ENCODE measurements at places on chromosomes 3 and 15.

- DNase-seq, result no peak
These were observed 16.5 kb upstream of the FAM3D start for GRCh38 chr3:58683001-58683458.

DNA sequence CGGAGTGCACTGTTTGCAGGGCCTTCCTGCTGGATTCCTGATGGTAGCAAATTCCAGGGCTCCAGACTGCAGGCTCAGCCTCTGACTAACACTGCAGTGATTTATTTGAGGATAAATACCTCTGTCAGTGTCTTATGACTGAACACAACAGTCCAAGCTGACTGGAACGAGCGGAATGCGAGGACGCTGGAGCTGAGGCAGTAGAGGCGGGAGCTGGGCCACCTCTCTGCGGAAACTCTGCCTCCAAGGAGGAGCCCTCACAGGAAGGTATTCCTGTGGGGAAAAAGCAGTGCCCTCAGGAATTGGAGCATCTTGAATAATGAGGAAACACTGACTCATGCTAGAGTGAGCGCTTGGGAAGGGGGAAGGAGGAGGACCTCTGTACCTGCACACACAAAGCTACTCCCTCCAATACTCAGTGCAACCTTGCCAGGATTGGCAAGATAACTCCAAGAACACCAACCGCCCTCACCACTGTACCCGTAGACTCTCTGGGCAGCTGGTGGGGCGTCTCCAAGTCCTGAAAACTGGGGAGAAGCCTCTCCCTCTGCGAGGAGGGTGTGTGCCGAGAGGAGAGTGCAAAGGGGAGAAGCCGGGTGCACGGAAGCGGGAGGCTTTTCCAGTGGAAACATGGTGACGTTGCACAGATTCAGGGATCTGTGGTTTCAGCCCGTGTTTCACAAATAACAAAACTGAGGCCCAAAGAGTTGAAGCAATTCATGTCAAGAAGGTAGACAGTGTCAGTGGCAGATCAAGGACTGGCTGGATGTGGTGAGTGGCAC lies 43.0 kb downstream of the VGLL4 start:
- peak; percentile 96 for DNase-seq

GRCh38 chr3:115843206-115843605 lies 219.9 kb downstream of the GAP43 start:
- DNase-seq, result no peak

DNA sequence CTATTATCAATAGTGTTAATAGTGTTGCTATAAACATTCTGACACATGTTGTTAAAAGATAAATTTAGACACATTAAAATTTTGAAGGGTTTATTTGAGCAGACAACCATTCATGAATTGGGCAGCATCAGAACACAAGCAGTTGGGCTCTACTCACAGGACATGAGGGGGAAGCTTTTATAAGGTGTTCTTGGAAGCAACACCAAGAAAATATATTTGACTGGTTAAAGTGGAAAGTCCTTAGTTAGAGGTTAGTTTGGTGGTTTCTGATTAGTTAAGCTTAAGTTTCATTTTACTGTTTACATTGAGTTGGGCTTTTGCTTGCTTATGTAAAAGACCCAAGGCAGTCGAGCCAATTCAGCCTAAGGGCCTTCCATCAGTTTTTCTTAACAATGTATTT lies 220.7 kb downstream of the CD47 start:
- DNase-seq, result no peak

GRCh38 chr3:54047568-54047967 lies 74.8 kb upstream of the CACNA2D3 start:
- DNase-seq, result no peak

DNA sequence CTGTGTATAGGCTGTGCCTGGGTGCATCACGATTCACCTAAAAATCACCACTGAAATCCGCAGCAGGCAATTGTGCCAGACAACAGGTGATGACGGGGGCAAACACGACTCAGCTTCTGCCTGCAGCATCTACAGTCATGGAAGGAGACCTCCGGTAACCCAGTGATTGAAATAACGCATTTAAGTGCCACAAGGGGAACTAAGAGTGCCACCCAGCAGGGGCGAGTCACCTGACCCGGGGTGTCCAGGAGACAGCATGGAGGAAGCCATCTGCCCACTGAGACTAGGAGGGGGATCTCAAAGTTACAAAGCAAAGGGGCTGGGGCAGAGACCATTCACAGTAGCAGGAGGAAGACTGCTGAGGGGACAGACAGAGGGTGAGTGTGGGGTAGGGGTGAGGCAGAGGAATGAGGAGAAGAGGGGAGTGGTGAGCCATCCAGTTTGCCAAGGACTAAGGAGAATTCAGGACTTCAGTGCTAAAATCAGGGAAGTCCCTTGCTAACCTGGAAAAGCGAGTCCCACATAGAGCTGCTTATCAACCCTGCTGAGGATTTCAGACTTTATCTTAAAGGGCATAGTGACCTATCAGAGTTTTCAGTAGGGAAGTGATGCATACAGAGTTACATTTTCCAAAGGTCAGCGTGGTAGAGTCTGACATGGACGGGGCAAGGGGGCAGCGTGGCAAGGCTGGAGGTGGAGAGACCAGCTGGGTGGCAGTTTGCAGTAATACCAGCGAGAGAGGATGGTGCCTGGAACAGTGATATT lies 256.7 kb upstream of the HES1 start:
- no peak for DNase-seq

- DNase-seq, result no peak
These were observed 152.5 kb downstream of the FOXP1 start for GRCh38 chr3:71430941-71431552.

DNA sequence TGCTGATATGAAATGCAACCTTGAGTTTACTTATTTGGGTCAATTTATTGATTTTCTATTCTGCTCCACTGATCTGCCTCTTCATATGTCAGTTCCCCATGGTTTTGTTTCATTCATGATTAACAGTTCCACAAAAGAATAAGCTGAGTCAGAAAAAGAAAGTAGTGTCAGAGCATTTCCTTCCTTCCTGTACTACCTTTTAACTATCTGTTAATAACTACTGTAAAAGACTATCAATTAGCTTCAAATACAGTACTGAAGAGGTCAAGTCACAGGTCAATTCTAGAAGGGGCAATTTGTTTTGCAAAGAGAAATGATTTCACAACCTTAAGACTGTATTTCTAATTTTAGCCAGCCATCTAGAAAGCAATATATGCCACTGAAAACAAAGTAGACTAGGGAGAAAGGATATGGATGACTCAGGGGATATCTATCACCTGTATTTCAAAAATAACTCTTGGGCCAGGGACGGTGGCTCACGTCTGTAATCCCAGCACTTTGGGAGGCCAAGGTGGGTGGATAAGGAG lies 129.5 kb downstream of the TFDP2 start:
- DNase-seq, result no peak

GRCh38 chr15:70322051-70322668 lies 224.4 kb upstream of the TLE3 start:
- no peak for DNase-seq

- DNase-seq, result no peak
These were observed 2.1 kb upstream of the GTF2A2 start for GRCh38 chr15:59659366-59659765.

GRCh38 chr3:170038434-170039110 lies 777 bp downstream of the GPR160 start:
- DNase-seq, result no peak

GRCh38 chr3:160686955-160687535 lies 10.1 kb downstream of the ARL14 start:
- no peak for DNase-seq

- DNase-seq, result no peak
These were observed 130.8 kb downstream of the CHCHD6 start for GRCh38 chr3:126834596-126835471.

DNA sequence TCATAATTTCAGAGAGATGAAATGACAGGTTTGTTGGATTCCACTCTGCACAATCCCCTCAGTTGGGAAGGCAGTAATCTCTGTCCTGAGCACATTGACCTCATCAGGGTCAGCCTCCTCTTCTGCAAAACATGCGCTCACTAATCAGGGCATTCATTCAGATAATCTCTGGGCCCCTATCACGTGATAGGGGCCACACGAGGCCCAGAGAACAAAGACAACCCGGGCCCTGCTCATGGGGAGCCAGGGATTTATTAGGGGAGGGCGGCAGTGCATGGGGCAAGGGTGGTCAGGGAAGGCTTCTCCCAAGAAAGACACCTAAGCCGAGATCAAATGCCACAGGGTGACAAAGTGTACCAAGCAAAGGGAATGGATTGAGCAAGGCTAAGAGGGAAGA lies 1.1 kb downstream of the TCTA start:
- DNase-seq, result no peak

DNA sequence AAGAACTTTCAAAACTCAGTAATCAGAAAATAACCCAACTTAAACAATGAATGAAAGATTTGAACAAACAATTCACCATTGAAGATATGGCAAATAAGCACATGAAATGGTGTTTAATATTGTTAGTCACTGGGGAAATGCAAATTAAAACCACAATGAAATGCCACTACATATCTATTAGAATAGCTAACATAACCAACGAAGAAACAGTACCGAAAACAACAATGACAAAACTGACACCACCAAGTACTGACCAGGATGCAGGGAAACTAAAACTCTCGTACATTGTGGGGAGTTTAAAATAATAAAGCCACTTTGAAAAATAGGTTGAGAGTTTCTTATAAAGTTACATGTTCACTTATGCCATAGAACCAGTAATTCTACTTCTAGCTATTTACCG lies 69.1 kb downstream of the KBTBD8 start:
- no peak for DNase-seq

- DNase-seq, result no peak
These were observed 26.7 kb upstream of the CCDC50 start for GRCh38 chr3:191302451-191302850.

DNA sequence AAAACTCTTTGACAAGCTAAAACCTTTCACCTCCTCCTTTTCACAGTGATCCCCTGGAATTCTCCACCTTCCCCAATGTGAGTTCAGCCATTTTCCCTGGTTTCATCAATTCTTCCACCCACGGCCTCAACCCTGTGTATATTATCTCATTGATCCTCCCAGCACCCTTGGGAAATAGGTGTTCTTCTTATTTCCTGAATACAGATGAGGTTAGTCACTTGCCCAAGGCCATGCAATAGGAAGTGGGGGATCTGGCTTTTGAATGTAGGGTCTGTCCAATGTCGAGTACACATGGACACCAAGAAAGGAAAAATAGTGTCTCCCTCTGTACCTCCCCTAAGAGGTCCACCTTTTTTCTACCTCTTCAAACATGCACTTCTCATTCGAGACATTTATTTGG lies 262.8 kb upstream of the ST8SIA2 start:
- DNase-seq, result no peak

- DNase-seq, result no peak
These were observed 641.7 kb downstream of the NR2F2 start for GRCh38 chr15:96972201-96972600.

- no peak for DNase-seq
These were observed 345.7 kb downstream of the CNTN3 start for GRCh38 chr3:74268753-74269152.

DNA sequence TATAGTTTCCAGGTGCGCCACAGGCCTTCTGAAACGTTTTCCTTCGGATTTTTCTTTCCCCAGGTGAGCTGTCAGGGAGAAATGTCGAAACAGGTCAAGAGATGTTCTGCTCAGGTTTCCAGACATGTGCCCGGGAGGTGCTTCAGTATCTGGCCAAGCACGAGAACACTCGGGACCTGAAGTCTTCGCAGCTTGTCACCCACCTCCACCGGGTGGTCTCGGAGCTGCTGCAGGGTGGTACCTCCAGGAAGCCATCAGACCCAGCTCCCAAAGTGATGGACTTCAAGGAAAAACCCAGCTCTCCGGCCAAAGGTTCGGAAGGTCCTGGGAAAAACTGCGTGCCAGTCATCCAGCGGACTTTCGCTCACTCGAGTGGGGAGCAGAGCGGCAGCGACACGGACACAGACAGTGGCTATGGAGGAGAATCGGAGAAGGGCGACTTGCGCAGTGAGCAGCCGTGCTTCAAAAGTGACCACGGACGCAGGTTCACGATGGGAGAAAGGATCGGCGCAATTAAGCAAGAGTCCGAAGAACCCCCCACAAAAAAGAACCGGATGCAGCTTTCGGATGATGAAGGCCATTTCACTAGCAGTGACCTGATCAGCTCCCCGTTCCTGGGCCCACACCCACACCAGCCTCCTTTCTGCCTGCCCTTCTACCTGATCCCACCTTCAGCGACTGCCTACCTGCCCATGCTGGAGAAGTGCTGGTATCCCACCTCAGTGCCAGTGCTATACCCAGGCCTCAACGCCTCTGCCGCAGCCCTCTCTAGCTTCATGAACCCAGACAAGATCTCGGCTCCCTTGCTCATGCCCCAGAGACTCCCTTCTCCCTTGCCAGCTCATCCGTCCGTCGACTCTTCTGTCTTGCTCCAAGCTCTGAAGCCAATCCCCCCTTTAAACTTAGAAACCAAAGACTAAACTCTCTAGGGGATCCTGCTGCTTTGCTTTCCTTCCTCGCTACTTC lies 3.8 kb downstream of the BHLHE40 start:
- DNase-seq, result no peak

DNA sequence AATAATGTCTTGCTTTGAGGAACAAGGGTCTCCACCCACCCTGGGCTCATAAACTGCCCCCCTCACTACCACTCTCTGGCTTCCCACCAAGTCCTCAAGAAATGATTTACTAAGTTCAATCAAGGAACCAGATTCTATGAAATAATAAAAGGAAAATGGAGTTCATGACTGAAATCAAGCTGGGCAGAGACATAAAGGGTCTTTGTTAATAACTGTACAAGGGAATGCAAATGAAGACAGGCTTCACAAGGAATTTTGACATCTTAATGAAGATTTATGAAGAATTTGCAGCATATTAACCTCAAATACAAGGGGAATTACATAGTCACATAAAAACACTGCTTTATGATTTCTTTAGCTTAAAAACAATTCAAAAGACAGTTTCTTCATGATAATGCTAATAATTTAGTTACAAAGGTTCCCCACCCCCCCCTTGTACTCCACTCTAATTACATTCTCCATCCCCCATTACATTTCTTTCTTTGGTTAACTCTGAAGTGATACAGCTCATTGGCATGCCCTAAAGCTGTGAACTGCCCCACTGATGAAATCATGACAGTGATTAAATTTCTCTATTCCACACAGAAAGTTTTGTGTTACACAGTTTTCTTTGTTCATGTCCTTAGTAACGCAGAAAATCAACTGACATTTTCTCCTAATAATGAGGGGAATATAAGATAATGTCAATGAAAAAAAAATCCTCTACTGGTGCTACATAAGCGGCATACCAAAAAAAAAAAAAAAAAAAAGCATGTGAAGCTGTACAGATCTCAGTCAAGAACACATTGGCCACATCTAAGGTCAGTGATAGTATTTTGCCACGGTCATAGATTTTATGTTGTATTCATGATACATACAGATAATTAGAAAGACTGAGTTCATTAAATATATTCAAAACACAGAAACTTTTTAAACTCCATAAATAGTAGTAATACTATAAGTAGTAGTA lies 54.4 kb downstream of the WWTR1 start:
- peak; percentile 56 for DNase-seq

DNA sequence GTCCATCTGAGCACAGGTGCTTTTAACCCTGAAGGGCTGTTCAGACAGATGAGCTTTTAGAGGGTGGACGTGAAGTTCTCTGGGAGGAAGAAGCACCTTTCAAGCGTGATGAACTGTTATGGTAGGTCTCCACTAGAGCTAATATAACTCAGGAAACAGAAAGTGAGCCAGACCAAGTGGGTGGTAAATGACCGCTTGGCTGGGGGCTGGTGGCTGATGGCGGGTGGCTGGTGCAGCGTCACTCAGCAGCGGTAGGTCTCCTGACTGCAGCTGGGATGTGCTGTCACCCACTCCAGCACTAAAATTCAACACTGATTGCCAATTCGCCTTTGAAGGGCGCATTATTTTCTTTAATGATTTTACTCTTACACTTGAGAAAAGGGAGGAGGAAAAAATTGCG lies 31.2 kb upstream of the LACTB start:
- DNase-seq, result no peak
